ENCODE measurements at places on chromosomes 3 and 15.

DNA sequence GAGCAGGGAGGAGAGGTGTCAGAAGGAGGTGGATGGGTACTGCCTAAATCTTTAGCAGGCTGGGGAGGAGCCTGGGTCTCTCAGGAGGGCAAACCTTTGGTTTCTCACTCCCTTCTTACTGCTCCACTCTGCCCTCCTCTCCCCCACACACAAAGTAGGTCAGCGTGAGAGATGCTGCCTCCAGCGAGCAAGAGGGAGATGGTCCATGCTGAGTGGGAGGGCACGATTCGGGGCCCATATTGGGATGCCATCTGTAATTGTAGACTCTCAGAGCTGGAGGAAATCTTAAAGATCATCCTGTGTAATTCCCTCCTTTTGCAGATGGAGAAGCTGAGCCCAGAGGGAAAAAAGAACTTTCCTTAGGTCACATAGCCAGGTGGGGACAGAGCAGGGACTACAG, 34.2 kb upstream of the SYN2 start:
- DNase-seq = no peak

GRCh38 chr3:11581237-11582190, 62.2 kb downstream of the VGLL4 start:
- DNase-seq = no peak

GRCh38 chr3:40170395-40170794, 139.1 kb upstream of the EIF1B start:
- DNase-seq = no peak

GRCh38 chr3:125072301-125072700, 16.5 kb upstream of the HEG1 start:
- DNase-seq = no peak

DNA sequence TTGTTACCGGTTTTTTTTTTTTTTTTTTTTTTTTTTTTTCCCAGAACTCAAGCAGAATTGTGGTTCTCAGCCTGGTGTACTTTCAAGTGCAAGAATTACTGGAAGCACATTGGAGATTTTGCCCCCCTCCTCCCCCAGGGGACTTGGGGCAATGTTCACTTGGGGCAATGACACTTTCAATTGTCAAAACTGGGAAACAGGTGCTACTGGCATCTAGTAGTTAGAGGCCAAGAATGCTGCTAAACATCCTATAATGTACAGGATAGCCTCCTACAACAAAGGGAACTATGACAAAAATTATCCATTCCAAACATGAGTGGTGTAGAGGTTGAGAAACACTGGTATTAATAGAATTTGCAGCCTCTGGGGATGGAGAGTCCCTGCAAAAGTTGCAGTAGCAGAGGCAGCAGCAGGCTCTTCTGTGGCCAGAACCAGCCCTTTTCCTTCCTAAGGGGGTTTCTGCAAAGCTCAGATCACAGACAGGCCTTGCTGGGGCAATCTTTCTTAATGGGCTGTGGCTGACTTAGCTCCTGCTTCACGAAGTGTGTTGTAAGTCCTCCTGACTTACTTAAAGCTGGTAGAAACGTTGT, 144.3 kb upstream of the MRPS22 start:
- no peak for DNase-seq

DNA sequence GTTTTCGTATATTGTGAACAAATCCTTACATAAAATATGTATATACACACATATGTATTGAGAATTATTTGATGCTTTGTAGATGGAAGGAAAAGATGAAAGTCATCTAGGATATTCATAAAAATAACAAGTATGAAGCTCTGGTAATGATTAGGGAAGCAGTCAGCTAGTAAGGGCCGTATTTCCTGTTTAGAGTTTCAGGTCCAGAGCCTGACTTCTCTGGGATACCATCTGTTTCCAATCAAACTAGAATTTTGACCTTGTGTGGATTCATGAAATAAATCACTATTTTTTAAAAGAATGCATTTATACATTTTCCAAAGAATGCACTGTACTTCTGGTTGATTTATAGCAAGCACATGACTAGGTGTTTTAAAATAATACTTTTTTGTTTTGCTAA, 156.1 kb upstream of the CGNL1 start:
- no peak for DNase-seq

DNA sequence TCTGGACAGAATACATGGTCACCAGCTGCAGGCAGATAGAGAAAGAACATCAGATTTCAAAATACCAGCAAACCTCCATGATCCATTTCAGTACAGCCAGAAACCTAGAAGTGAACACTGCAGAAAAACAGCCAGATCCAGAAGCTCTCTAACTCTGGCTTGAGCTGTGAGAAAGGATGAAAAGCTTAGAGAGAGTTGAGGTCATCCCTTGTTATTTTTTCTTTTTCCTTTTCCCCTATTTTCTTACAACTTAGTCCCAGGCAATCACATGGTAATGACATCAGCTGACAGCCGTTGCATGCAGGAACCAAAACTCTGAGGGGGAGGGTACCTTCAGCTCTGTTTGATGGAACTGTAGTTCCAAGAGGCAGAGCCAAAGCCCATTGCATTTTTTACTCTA, 113.2 kb downstream of the TCF12 start:
- no peak for DNase-seq

GRCh38 chr3:185561374-185561943, 9.1 kb upstream of the LIPH start:
- no peak for DNase-seq

All from SW 1271 (cell line).